CD4-positive, alpha-beta memory T cell (primary cell): ENCODE measurements at places on chromosomes 3 and 15.

GRCh38 chr3:149128821-149129220 lies 617 bp upstream of the HPS3 start:
- DNase-seq, result no peak

GRCh38 chr15:29926083-29926388 lies 103.8 kb upstream of the TJP1 start:
- DNase-seq, result no peak

- no peak for DNase-seq
These were observed 26.4 kb downstream of the LNP1 start for GRCh38 chr3:100427699-100428098.

DNA sequence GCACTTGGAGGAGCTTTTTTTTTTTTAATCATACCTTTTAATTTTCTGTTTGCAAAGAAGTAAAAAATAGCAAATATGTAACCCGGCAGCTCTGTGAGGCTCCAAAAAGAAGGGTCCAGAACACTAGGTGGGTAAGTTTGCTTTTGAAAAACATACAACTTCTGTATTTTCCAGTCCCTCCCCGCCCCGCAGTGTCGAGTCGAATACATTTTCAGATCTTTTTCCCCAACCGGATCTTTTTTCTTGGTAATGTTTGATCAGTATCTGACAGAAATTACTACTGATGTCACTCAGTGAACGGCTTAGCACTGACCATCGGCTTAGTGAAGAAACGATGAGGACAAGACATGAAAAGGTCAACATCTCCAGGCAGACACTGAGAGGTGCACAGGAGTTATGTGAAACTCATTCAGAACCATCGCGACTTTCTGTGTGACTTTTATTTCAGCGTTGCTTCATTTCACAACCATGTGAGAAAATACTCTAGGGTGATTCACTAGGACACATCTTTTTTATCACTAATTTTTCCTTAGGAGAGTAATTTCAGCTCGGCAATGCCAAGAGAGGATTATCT lies 11.0 kb downstream of the ISL2 start:
- DNase-seq, result no peak

- DNase-seq, result no peak
These were observed 41.4 kb upstream of the TSEN2 start for GRCh38 chr3:12442654-12443501.

- no peak for DNase-seq
These were observed 5.1 kb downstream of the SPATA12 start for GRCh38 chr3:57065588-57065987.

DNA sequence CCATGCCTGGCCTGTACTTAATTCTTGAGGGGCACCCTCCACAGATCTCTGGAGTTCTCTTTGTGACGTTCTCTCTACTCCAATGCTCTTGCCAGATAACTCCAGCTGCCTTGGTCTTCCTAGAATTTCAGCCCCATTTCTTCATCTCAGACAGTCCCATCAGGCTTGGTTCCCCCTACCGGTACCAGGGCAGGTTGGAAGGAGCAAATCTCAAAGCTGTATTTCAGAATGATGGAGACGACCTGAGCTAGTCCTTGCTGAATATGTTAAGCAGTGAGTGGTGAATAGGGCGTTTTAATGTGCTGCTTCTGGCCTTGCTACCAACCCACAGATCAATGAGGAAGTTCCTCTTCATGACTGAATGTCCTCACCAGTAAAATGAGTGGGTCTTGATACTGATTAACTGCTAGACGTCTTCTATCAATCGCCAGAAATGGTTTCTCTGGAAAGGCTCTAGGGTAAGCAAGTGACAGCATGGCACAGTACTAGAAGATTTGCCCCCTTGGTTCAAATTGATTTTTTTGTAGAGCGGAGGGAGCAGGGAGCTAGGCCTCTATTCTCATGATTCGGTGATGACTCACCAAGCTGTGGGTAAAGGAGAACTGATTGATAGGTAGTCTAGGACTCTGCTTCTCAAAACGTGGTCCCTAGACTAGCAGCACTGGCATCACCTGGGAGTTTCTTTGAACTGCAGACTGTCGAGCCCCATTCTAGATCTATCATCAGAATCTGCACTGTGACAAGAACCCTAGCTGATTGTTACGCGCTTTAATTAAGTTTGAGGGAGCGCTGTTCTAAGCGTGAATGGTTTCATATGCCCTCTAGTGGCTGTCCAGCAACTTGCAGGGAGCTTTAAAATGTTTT lies 67.8 kb downstream of the UBP1 start:
- peak; percentile 49 for DNase-seq

- DNase-seq, result no peak
These were observed 90.9 kb upstream of the CGNL1 start for GRCh38 chr15:57285386-57285785.

DNA sequence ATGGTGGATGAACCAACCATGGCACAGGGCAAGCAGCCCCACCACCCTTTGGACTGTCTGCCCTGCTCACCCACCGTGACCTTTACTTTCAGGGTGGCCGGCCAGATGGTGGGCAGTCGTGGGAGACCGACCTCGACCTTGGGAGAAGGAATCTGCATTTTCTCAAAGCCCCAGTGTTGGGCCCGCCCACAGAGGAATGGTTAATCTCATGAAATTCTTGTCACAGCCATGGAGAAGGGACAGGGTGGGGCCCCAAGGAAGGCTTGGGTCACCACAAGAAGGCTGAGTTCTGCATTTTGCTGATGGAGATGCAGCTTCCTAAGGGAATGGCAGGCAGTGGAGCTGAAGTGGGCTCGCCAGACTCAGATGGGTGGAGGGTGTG lies 2.9 kb downstream of the PLXND1 start:
- no peak for DNase-seq

DNA sequence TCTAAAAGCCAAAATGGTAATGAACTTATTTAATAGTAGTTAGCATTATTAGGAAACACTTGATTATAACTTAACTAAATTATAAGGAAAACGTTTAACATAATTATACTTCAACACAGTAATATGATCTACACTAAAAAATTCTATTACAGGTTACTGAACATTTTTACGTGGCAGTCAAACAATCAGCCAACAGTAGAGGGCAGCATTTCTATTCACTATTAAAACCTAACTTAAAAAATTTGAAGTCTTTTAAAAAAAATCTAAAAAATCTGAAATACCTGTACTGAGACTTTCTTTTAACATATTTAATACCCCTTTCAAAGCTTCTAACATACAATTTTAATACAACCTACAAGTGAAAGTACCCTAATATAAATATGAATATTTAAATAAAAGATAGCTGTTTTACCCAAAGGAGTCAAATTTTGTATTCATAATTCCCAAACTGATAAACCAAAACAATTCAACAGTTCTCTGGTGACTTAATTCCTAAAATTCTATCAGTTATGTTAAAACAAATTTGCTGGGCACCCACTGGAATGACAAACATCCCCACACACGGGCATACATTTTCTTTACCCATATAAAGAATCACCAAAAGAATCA lies 41.5 kb downstream of the DLG1 start:
- no peak for DNase-seq

- DNase-seq, result no peak
These were observed 569.8 kb upstream of the IL12A start for GRCh38 chr3:159418571-159419526.

DNA sequence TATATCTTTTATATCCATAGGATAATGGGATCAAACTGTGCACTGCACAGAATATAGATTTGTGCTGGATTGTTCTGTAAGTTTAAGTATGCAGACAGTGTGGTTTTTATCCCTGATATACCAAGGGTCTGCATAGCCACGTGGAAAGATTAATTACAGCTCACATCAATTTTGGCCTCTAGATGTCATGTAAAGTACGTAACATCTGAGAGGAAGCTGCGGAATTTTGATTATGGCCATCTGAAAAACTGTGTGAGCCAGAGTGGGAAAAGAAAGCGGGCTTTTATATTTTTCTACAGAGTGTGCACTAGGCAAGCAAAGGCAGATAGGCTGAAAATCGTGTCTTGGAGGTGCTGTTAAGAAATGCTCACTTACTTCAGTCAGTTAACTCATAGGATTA lies 562.7 kb downstream of the GBE1 start:
- no peak for DNase-seq

DNA sequence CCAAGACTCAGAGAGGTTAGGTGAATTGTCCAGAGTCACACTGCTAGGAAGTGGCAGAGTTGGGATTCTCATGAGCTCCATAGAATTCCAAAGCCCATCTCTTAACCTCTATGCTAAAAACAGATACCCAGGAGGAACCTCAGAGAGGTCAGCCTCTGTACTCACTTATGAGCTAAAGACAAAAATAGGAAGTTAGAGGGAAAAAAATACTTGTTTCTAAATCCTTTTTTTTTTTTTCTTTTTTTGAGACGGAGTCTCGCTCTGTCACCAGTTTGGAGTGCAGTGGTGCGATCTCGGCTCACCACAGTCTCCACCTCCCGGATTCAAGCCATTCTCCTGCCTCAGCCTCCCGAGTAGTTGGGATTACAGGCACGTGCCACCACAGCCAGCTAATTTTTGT lies 31.4 kb downstream of the FSD2 start:
- DNase-seq, result no peak

DNA sequence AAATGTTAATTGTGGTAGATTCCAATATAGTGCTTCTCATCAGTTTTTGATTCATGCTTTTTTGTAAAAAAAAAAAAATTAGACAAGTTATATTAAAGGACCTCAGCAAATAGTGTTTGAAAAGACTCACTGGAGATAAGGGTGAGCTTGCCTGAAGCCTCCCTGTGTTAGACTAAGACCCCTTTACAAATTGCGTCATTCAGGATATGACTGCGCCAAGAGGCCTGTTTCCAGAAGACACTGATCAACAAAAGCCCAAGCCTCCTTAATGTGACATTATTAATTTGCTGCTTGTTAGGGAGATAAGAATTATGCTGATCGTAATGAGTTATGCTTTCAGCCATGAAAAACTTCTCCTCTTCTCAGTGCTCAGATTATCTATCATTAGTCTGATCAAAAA lies 13.0 kb upstream of the DNAJC13 start:
- DNase-seq, result no peak

GRCh38 chr15:48868536-48868935 lies 9.4 kb upstream of the EID1 start:
- no peak for DNase-seq

DNA sequence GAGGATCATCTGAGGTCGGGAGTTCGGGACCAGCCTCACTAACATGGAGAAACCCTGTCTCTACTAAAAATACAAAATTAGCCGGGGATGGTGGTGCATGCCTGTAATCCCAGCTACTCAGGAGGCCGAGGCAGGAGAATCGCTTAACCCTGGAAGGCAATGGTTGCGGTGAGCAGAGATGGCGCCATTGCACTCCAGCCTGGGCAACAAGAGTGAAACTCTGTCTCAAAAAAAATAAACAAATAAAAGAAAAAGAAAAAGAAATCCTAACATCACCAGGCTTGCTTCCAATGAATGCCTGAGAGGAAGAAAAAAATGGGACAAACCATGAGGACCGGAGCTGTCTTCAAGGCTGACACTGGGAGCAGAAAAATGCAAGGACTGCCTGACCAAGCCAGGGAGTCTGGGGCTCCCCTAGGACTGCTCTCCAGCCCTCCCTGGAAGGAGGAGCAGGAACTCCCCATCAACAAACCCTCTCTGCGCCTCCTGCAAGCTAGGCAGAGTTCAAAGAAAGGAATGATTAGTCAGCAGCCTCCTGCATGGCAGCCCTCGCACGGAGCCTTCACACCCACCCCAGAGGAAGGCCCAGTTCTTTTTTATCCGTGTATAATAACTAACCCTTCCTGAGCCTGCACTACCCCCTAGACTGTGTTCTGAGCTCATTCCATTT lies 55.4 kb downstream of the NUP210 start:
- DNase-seq, result no peak

- DNase-seq, result no peak
These were observed 711 bp downstream of the XXYLT1 start for GRCh38 chr3:195270079-195270816.

DNA sequence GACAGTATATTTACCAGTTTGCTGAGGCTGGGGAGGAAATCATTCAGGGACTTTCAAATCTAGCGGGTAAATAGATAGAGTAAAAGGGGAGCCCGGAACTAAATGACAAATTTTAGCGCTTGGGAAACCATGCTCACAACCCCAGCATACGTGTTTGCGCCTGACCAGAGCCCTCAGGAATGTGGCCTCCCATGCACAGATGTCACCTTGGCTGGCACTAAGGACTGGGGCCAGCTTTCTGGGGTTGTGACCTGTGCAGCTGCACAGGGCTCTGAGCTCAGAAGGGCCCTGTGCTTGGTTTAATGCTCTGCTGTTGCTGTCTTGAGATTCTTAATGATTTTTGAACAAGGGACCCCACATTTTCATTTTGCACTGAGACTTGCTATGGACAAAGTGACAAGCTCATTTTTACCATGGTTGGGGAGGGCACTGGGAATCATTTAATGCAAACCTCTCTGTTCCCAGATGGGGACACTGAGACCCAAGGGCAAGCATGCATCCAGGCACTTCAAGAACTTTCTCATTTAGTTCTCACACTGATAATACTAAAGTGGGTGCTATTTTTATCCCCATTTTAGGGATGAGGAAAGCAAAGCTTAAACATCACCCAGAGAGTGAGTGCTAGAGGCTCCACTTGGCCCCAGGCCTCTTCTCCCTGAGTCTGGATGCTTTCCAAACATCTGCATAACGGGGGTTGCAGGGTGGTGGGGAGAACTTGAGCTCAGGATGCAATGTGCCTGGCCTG lies 44.1 kb upstream of the FAM107A start:
- no peak for DNase-seq

DNA sequence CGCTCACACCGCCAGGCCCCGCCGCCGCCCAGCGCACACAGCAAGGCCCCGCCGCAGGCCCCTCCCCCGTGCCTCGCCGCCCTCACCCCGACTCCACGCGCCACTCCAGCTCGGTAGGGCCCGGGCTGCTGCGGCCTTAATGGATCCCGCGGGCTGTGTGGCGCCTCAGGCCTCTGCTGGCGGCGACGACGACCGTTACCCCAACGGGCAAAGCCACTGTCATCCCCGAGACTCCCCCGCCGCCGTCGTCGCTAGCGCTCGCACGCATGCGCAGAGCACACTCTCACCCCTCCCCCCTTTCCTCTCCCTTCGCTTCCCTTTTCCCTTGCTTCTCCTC lies at the start of gene MSL2:
Gene MSL2 (minus strand): TSS at position 272 of the 337 bp plus-strand sequence. CDS start 1,222 bp downstream, outside the sequence.
- no peak for DNase-seq

DNA sequence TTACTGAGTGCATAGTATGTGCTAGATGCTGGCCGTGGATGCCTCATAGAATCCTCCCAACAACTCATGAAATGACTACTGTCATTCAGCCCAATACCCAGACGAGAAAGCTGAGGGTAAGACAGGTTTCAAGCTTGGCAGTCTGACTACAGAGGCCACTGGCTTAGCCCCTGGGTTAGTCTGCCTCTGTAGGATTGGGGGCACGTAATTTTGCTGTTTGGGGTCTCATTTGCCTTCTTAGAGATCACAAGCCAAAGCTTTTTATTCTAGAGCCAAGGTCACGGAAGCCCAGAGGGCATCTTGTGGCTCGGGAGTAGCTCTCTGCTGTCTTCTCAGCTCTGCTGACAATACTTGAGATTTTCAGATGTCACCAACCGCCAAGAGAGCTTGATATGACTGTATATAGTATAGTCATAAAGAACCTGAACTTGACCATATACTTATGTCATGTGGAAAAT lies 1.0 kb upstream of the CCR5 start:
- no peak for DNase-seq

DNA sequence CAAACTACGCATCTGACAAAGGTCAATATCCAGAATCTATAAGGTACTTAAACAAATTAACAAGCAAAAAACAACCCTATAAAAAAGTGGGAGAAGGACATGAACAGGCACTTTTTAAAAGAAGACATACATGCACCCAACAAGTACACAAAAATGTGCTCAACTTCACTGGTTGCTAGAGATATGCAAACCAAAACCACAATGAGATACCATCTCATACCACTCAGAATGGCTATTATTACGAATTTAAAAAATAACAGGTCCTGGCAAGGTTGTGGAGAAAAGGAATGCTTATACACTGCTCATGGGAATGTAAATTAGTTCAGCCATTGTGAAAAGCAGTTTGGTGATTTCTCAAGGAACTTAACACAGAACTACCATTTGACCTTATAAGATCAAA lies 175.6 kb upstream of the MLF1 start:
- DNase-seq, result no peak
